ENCODE measurements at places on chromosomes 4 and X.

DNA sequence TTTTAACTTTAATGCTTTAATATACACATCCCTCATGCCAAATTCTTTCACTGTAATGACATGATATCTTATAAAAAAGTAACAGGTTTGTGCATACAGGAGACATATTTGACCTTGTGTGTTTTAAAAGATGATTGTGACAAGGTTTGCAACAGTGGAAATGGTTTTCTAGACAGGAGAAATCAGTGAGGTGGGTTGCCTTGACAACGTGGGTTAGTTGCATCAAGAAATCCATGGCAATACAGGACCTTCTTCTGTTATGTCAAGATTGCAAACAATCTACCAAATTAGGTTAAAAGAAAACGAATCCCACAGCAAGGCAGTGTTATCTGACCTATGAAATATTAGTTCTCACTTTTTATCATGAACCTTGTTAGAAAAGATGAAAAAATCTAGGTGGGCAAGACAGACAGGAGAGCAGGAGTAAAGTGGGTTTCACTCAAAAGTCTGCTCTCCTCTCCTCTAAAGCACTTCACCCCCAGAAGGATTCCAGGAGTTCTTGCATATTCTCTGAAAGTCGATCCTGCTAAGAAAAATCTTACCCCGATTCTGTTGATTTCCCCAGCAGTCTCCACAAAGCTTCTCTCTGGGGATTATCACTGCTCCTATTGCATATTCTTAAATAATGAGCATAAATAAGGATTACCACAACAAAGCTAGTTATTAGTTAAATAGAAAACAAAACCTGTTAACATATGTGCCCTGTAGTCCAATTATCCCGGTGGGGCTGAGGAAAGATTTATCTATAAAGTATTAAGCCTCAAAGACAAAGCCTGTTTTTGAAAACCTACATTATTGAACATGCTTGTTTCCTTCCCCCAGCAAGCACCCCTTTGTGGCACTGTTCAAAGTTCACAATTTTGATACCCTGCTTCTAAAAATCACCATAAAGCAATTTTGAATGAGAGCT, 71.0 kb downstream of the TMA16 start:
- no peak for DNase-seq

DNA sequence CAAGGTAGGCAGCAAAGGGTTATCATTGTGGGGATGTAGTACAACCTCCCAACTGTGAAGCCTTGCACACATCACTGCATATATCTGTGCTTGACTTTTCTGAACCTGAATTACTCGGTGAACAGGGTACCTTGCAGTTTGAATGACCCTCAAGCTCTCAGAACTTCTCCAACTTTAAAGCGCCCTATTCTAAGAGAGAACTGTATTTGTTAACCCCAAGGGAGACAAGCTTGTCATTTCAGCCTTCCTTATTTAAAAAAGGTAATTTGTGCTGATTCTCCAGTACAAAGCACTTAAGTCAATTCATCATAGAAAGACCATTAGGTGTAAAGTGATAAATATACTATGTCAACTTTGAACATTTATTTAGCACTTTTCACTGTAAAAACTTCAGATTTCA, 122.0 kb upstream of the STS start:
- DNase-seq = no peak

GRCh38 chrX:4059893-4060292, 346.4 kb upstream of the PRKX start:
- no peak for DNase-seq

- DNase-seq = no peak
Observed at GRCh38 chr4:22997358-22998224, 304.9 kb downstream of the GBA3 start.

DNA sequence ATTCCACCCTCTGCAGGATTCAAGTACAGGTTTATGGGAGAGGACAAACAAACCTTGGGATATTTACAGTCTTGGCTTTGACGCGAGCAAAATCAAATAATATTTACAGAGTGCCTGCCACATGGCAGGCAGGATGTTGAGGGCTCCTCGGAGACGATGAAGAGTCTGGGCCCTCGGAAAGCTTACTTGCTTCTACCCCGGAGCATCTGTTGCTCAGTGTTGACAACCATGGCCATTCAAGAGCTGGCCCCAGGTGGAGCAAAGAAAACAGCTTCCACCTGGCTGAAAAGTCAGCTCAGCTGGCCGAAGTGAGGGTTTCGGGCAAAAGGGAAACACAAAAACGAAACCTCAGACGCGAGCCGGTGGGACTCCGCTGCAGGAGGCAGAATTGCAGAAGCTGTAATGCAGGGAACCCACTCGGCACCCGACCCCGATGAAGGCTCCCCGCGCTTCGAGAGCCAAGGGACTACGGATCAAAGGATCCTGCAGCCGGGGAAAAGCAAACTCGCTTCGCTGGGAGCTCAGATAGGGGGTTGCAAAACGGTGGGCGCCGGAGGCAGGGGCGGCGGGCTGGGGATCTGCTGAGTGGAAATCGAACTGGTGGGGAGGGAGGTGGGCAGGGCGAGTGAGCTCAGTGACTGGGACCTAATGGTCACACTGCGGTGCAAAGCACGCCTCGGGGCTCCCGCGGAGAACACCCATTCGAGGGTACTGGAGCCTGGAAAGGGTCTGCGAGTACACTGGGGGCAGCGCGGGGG, 805 bp downstream of the ATP8A1 start:
- DNase-seq = no peak

GRCh38 chr4:47852136-47852535, 14.3 kb upstream of the CORIN start:
- DNase-seq = no peak

DNA sequence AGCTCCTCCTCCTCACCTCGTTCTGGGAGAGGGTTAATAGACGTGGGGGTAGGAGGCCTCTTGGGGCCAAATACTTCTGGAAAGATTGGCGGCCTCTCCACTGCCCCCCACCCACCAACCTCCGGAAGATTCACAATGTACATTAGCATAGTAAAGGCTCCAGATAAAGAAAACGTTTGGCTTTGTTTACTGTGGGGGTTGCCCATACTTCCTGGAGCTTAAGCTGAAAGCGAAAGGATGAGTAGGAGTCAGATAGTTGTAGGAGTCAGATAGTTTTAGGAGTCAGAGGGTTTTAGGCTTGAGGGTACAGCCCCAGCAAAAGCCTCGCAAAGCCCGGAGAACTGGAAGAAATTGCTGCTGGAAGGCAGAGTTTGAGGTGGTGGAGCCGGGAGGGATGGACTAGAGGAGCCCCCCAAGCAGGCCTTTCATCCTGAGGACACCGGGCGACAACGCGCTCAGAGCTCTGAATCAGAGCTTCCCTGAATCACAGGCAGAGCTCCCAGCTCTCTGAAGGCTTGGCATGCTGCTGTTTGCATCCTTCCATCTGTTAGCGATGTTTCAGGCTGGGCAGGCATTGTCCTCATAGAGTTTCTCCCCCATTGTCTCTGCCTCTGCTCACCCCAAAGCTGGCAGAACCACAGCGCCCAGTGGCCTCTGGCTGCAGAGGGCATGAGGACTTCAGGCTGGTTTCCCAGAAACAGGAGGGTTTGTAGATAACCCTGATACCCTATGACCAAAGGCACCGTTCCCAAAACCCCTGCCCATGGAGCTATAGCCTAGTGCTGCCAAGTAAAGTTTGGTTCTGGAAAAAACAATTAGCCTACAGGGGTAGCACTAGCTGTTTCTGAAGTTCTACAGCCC, 280.7 kb downstream of the BCOR start:
- no peak for DNase-seq

DNA sequence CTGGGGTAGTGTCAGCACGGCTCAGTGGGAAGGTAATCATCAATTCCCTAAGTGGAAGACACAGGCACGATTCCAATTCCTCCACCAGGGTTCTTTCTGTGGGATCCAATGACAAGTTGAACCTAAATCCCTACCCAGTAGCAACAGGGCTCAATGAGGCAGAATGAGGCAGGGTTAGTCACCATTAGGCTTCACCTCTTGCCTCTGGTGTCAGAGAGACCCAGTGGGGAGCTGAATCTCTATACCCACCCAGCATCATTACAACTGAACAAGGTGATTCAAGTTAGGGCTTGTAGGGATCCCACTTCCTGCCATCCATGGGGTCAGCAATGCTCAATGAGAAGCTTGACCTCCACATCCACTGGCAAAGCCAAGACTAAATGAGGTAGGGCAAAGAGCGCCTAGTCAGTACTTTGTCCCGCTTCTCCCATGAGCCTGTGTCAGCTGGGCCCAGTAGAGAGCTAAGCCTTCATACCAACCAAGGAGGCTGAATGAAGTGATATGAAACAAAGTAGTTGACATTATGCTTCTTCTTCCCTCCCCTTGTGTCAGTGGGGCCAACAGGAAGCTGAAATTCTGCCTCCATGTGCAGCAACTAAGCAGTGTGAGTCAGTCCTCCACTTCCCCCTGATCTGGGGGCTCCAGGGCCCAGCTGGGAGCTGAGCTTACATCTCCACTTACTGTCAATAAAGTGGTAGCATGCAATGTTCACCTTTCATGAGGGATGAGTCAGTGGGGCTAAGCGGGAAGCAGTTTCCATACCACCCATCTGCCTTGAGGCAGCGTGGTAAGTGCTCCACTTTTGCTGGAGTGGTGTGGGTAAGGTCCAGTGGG, 36.4 kb upstream of the RBM41 start:
- no peak for DNase-seq

GRCh38 chr4:88952081-88952480, 104.9 kb downstream of the FAM13A start:
- no peak for DNase-seq

GRCh38 chrX:16743604-16744325, 24.4 kb downstream of the SYAP1 start:
- no peak for DNase-seq

DNA sequence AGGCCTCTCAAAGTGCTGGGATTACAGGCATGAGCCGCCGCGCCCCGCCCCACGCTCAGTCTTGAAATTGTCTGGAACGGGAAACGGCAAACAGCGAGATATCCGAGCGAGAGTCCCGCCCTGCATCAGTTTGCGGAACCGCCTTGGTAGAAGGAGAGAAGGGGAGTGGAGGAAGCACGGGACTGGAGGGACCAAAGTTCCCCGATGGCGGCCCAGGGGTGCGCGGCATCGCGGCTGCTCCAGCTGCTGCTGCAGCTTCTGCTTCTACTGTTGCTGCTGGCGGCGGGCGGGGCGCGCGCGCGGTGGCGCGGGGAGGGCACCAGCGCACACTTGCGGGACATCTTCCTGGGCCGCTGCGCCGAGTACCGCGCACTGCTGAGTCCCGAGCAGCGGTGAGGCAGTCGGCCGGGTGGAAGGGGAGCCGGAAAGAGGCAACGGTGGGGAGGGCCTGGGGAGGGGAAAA, at the start of gene BST1:
Gene BST1 (plus strand): TSS at position 125 of the 463 bp plus-strand sequence. CDS start 80 bp downstream, at position 205.
- peak; percentile 36 for DNase-seq

- no peak for DNase-seq
Observed at GRCh38 chr4:77959566-77960338, 97.1 kb downstream of the MRPL1 start.

DNA sequence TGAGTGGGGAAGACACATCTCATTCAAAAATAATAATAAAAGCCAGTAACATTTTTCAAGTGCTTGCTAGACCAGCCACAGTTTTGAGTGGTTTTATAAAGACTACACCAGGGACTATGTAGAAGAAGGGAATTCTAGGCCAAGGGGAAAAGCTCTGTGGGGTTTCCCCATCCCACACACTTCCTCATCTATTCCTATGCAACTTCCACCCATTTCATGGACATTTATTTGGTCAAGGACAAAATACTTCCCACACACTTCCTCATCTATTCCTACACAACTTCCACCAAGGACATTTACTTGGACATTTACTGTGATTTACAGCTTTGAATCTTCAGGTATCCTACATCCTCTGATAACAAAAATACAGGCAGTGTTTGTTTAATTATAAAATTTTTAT, 86.5 kb upstream of the KLF3 start:
- no peak for DNase-seq
